Stimulated activated CD8-positive, alpha-beta memory T cell treated with anti-CD3 and anti-CD28 coated beads, Interleukin-7, amount 100 ng/mL, for 24 hours (primary cell): ENCODE measurements at places on chromosomes 11 and 22.

GRCh38 chr11:73792584-73792983 lies 4.9 kb downstream of the MRPL48 start:
- DNase-seq: no peak

- DNase-seq: no peak
Measured at GRCh38 chr22:42331014-42331413, 60.6 kb upstream of the TCF20 start.

- DNase-seq: no peak
Measured at GRCh38 chr22:20629401-20629800, 122.0 kb downstream of the MED15 start.

DNA sequence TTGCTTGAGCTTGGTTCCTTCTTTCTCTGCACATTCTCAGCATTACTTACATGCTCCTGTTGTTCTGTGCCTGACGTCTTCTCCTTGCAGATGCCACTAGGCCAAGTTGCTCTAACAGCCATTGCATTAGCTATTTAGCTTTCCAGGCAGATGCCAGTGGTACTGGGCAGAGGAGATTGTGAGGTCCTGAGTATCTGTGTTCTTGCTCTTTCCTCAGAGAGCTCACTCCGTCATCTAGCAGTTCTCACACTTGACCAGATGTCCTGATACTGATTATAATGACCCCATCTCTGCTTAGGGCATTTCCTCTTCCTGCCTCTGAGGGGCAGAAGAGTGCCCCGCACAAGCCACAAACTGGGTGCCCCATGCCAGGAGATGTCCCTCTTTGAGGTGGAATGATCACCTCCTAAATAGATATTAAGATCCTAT lies 30.7 kb downstream of the ARHGAP1 start:
- DNase-seq: no peak

DNA sequence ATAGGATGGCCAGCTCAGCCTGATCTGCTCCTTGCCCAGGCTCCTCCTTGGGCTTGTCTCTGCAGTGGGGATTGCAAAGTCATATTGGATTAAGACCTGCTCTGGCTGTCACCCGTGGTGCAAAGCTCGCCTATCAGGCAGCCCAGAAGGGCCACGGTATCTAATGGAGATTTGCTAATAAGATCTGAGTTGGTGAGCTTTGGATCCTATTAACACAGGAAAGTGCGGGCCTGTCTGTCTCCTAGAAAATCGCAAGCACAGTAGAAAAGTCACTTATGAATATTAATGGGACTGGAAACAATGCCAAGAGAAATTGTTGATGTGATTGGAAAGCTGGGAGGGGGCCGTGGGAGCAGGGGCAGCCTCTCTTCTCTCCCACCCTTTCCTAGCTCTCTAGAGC lies 72.8 kb downstream of the CHST1 start:
- DNase-seq: no peak
